ENCODE measurements at places on chromosomes 6 and 20.

DNA sequence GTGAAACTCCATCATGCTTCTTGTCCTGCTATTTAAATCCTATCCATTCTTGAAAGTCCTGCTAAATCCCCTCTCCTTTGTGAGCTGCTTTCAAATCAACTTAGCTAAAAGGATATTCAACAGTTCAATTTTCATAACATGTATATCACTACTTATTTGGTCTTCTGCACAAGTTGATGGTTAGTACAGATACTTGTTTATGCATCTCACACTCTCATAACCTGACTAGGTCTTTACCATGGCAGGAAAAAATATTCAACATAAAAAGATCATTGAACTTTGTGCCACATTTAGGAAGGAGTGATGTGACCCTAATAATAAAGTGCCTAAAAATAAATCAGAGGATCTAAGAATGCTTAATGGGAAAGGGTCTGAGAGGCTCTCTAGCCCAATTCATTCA lies 148.2 kb downstream of the RALGAPA2 start:
- no peak for DNase-seq

- DNase-seq, result no peak
Measured at GRCh38 chr6:34608321-34609091, 52.4 kb upstream of the SPDEF start.

GRCh38 chr6:157219201-157220200 lies 103.8 kb downstream of the TMEM242 start:
- no peak for DNase-seq

- no peak for DNase-seq
Measured at GRCh38 chr6:80676386-80676785, 569.9 kb downstream of the BCKDHB start.

DNA sequence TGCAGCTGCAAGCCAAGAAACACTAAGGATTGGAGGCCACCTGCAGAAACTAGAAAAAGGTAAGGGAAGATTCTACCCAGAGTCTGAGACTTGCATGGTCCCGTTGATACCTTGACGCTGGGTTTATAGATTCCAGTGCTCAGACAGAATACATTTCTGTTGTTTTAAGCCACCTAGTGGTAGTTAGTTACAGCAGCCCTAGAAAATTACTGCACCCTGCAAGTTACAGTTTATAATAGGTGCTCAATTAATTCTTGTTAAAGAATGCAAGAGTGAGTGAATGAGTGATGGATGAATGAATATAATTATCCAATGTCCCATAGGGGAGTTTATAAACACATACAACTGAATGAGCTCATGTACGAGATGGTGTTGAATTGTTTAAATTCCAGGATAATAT lies 453.1 kb upstream of the SLC35B3 start:
- DNase-seq, result no peak

DNA sequence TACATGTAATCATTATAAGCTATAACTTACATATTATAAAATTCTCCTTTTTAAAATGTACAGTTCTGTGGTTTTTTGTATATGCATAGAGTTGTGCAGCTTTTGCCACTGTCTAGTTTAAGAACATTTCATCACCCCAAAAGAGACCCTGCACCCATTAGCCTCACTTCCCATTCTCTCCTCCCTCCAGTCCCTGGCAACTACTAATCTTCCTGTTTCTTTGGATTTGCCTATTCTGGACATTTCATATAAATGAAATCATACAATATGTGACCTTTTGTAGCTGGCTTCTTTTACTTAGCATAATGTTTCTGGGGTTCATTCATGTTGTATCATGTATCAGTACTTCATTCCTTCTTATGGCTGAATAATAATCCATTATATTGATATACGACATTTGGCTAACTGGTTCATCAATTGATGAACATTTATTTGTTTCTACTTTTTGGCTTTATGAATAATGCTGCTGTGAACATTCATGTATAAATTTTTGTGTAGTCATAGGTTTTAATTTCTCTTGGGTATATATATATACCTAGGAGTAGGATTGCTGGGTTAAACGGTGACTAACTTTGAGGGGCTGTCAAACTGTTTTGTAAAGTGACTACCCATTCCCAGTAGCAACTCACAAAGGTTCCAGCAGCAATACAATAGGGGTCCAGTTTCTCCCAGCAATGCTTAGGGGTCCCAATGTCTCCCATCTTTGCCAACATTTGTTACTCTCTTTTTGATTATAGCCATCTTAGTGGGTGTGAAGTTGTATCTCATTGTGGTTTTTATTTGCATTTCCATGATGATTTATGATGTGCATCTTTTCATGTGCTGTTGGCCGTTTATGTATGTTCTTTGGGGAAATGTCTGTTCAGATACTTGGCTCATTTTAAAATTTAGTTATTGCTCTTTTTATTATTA lies 10.7 kb downstream of the PTPRA start:
- no peak for DNase-seq

DNA sequence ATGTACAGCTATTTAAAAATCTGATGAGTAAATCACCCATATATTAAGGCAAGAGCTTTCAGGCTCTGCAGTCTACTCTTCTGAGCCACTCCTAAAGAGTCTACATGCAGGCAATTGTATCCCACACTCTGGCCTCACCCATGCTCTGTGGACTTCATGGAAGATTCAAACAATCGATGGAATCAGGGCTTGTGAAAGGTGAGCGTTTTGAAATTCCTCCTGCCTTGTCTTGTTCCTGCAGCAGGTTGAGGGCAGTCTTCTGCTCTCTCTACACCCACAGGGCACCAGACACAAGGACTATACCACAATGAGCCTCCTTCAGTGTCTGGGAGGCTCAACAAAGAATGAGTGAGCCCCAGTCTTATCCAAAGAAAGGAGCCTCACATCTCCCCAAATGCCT lies 51.1 kb downstream of the TBC1D7 start:
- no peak for DNase-seq

DNA sequence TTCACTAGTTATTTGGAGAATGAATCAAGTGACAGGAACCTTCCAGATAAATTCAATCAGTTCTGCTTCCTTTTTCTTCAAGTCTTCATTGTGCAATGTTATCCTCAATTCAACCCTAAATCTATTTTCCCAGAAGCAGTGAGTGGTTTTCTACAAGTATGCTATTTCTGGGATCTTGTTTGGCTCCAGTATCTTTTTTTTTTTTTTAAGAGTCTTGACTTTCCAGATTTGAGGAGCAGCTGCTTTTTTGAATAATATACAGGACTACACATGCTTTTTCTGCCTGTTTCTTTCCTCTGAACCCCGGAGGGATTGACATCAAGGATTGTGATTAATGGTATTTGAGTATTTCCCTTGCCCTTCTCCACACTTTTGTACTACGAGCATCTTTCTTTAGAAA lies 339.2 kb upstream of the JAG1 start:
- DNase-seq, result no peak

DNA sequence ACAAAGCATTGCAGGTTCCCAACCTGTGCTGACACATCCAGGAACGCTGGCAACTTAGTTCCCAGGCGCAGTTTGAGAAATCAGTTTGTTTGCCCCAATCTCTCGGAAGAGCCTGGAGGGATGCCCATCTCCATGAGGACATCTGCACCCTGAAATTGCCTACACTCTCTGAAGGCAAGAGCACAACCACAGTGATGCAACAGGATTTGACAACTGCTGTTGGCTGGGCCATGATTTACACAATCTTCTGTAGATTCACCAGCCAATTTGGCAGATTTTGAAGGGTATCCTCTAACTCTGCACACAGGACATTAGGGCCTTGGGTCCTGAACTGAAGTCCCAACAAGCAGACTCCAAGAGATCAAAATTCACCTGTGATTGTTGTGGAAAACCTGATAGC lies 3.4 kb downstream of the APMAP start:
- DNase-seq, result no peak

DNA sequence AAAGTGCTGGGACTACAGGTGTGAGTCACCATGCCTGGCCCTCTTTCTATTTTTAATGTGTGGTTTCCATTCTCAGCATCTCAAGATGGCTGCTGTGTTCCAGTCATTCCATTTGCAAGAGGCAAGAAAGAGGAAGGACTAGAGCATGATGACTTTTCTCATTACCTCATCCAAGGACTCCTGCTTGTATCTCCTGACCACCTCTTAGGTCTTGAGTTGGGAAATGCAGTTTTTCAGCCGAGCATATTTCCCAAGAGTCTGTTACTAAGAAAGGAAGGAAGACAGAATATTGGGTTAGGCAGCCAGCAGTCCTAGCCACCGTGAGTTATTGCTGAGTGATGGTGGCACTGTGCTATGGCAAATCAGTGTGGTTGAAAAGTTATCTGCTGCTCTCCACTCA lies 108.4 kb upstream of the INSM1 start:
- no peak for DNase-seq

- no peak for DNase-seq
Measured at GRCh38 chr20:47854687-47855212, 69.5 kb upstream of the SULF2 start.

DNA sequence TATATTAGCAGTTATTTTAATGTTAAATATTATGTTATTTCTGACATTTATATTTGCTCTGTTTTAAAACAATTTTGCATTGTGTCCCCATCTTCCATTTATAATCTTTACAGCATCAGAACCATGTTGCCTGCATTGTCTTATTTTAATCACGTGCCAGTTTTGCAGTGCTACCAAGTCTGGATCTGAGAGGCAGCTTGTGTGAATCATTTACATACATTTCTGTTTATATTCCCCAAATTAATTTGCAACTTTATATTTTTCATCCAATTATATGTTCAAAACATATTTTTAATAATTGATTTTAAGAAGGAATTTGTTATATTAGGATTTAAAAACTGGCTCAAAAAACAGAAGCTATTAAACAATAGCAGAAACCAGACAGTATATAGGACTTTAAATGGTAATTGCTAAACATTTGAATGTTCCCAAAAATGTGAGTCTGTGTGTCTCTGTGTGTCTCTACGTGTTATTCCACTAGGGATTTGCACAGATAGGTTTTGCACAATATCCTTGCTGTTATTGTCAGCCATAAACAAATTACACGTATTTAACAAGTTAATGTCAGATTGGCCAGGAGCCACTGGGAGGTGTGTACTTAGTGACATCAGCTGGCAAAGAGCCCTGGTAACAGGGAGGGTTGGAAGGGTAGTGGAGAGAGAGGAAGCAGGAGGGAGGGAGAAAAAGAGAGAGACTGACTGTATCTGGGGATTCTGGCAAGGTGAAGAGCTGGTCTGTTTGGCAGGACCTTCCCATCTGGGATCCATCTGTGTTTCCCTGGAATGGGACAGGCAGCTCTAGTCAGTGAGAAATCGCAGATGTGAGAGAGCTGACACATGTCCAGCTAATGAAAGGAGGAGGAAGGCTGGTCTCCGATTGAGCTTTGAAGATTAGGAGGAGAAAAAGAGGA lies 72.1 kb downstream of the CBFA2T2 start:
- DNase-seq, result no peak

- DNase-seq, result no peak
Measured at GRCh38 chr6:103000688-103001087, 1607.2 kb downstream of the GRIK2 start.

DNA sequence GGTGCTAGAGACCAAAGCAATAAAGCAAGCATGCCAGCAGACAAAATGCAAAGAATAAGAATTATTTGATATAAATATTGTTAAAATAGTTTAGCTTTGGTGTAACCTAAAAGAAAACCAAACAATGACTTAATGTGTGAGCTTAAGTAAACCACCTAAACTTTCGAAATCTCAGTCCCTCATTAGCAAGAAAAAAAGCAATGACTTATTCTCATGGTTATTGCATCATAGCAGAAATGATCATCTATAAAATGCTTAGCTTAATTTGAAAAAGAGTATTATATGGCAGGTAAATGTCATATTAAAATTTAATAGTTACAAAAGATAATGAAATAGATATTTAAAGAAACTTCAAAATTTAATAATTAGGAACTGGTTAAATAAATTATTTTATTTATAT lies 1395.7 kb upstream of the EYS start:
- DNase-seq, result no peak

- no peak for DNase-seq
Measured at GRCh38 chr20:37344506-37345338, 1.2 kb upstream of the SRC start.

- no peak for DNase-seq
Measured at GRCh38 chr6:79702691-79703090, 71.6 kb downstream of the SH3BGRL2 start.

DNA sequence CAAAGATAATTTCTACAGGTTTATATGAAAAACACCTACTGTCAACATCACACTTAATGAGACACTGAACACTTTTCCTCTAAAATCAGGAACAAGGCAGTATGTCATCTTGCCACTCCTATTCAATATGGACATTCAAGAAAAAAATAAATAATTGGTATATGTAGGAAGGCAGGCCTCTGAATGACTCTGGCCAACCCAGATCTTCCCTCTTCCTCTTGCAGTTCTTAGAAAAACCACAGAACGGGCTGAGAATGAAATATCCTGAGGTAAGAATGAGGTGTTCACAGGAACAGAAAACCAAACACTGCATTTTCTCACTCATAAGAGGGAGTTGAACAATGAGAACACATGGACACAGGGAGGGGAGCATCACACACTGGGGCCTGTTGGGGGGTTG lies 1207.2 kb upstream of the CITED2 start:
- DNase-seq, result no peak

GRCh38 chr6:64250126-64250525 lies 614.5 kb downstream of the PHF3 start:
- no peak for DNase-seq

- no peak for DNase-seq
Measured at GRCh38 chr6:75842732-75843131, 93.7 kb downstream of the MYO6 start.

GRCh38 chr20:1652960-1653359 lies 4.6 kb downstream of the SIRPG start:
- DNase-seq, result no peak

DNA sequence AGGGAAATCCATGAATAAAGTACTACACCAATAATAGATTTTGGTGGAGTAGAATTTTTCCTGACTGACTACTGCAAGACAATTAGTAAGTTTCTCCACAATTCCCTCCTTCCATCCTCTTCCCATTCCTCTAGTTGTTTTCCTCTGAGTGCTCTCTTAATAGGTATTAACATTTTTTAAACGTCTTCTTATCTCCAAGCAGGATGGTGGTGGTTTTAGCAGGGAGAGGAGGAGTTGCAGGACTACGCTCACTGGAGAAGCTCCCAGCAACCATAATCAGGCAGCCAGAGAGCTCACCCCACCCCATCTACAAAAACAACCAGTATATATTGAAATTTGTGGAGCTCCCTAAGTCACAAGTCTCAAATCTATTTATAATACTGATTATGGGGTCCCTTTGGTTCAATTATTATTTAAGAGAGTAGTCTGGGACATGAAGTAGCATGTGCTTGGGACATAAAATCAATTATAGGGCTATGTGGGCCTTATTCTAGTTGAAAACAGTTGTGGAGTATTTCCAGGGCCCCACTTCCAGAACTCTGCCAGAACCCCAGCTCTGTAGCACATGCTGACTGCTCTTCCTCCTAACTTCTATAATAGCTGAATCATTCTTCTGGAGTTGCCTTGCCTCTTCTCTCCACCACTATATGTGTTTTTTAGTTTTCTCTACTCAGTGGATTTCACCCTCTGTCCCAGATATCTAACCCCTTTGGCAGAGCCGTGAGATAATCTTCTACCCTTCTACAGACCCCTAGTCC lies 49.8 kb downstream of the MYB start:
- no peak for DNase-seq

GRCh38 chr20:57346477-57346876 lies 4.6 kb upstream of the RAE1 start:
- peak; percentile 45 for DNase-seq

GRCh38 chr20:58787211-58788005 lies 63.3 kb downstream of the GNAS-AS1 start:
- no peak for DNase-seq

Measured in stimulated activated CD4-positive, alpha-beta T cell treated with anti-CD3 and anti-CD28 coated beads, Interleukin-2, amount 100 ng/mL, for 4 hours (primary cell).